ENCODE measurements at places on chromosomes 1 and 21. TPM values are rescaled to one million over a fixed set of nuclear protein-coding genes. Genes with fewer than 3 reads are reported as not detected.

The NHLH1 gene
- total RNA-seq, result not detected

The SYNC gene
- 3.0 TPM for total RNA-seq

The PPIAL4G gene
- not detected for total RNA-seq

The MATN1 gene
- 0.18 TPM for total RNA-seq

The IFNLR1 gene
- total RNA-seq, result not detected

The FAM72D gene
- total RNA-seq, result 5.8 TPM

The PRKCZ gene
- 19.8 TPM for total RNA-seq

The MSH4 gene
- 0.16 TPM for total RNA-seq

Measured in SK-MEL-5 (cell line).